ENCODE measurements at places on chromosomes 11 and 22.
A peak's percentile ranks its signal among the peaks of the same experiment; 100 is the strongest.

- no peak for DNase-seq
Observed at GRCh38 chr22:50670513-50670912, 2.1 kb upstream of the SHANK3 start.

DNA sequence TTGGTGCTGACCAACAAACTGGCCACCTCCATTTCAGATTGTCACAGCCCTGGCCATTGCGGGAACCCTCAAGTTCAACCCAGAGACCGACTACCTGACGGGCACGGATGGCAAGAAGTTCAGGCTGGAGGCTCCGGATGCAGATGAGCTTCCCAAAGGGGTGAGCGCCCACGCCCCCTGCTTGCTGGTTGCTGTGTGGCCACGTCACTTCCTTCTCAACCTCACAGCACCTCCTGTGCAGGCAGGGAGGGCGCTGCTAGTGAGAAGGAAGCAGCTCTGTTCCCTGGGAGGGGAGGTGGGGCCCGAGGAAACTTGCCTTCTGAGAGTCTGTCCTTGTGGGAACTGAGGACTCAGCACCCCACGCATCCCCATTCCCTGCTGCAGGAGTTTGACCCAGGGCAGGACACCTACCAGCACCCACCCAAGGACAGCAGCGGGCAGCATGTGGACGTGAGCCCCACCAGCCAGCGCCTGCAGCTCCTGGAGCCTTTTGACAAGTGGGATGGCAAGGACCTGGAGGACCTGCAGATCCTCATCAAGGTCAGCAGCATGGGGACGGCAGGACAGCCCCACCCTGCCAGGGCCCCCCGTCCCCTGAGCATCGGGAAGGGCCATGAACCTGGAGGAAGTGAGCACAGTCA, 19.3 kb downstream of the POLR3H start:
- no peak for DNase-seq

DNA sequence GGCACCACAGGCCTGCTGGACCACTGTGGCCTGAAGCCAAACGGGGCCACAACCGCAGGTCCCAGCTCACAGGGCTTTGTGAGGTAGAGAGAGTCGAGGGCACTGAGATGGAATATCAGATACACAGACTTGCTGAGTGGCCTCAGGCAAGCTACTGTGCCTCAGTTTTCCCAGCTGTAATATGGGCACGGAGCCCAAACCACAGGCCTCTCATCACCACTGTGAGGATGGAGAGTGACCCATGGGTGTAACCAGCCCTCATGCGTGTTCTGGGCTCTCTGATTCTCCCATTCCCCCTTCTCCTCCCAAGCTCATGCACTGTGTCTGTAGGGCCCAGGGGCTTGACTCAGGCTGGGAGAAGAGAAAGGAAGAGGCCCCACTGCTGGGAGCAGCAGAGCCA, 4.2 kb downstream of the UNC93B1 start:
- DNase-seq: no peak

GRCh38 chr11:86395061-86395551, 20.4 kb downstream of the CCDC81 start:
- no peak for DNase-seq

GRCh38 chr11:92453055-92453454, 228.4 kb downstream of the FAT3 start:
- no peak for DNase-seq

DNA sequence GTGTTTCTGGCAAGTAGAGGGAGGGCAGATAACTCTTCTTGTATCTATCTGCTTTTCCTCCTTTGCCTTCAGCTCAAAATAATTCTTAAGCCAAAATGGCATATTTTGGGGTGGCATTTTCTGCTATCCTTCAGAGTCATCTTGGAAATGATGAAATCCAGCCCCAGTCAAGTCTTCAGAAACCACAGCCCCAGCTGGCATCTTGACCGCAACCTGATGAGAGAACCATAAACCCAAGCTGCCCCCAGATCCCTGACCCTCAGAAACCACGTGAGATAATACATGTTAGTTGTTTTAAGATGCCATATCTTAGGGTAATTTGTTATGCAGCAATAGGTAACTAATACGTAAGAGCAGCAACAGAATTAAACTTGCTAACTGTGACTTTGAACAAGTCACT, 15.1 kb upstream of the PAMR1 start:
- DNase-seq: no peak

- DNase-seq: no peak
Observed at GRCh38 chr11:83572581-83573496, 286.7 kb upstream of the CCDC90B start.

DNA sequence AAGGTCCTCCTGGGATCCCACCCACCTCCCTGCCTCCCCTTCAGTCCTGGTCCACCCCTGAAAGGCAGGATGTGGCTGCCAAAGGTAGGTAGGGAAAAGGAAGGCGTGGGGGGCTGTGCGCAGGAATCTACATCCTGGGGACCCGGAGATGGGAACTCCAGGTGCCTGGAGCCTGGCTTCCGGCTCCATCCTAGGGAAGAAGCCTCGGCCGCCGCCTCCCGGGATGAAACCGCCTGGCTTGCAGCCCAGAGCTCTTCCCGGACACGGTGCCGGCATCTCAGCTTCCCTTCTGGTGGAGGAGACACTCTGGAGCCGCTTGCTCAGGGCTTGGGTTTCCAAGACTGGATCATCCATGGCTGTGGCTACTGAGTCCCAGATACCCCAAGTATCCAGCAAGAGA, 33.3 kb upstream of the PDGFB start:
- DNase-seq: peak; percentile 47

- DNase-seq: no peak
Observed at GRCh38 chr11:50187220-50187619, 154.5 kb downstream of the OR4C45 start.

DNA sequence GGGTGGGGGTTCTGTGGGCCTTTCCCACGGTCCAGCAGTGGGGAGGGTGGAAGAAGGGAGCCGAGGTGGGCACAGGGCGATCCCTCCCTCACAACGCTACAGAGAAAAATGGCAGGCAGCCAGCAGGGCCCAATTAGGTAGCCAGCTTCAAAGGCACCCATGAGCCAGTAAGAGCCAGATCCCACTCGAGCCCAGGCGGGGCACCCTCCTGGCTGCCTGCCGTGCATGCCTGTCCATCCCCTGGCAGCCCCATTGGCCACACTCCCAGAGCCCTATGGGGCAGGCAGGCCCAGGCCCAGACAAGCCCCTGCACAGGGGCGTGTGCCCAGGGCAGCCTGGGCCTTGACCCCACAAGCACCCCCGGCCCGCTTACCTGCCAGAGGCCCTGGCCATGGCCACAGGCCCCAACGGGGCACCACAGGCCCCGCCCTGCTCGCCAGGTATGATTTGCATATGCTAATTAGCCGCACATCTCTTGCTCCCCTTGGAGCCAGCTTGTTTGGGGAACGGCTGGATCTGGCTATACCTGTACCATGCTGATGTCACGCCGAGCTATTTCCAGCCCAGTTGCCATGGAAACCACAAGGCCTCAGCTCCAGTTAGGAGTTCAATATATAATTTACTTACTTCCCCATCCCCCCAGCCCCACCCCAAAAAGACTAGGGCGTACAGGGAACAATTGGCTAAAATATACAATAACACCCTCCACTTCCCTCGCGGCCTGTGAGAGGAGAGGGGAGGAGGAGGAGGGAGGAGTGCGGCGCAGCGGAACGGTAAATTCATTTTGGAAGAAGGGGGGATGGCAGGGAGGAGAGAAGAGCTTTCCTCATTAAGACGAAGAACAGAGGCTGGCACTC, 47.5 kb upstream of the TCF20 start:
- peak; percentile 70 for DNase-seq

DNA sequence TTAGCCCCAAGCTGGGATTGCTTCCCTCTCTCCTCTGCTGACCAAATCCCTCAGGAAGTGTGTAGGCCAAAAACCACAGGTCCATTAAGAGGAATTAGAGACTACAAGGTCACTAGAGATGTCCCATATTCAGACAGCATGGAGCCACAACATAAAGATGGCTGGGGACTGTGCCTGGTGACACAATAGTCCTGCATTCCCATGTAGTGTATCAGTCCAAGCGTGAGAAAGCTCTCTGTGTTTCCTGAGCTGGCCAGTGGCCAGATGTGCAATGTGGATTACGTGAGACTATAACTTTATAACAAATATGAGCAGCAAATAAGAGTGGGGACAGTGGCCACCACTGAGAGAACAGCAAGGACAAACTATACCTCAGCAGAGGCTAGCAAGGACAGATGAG, 7.6 kb upstream of the MS4A10 start:
- no peak for DNase-seq

DNA sequence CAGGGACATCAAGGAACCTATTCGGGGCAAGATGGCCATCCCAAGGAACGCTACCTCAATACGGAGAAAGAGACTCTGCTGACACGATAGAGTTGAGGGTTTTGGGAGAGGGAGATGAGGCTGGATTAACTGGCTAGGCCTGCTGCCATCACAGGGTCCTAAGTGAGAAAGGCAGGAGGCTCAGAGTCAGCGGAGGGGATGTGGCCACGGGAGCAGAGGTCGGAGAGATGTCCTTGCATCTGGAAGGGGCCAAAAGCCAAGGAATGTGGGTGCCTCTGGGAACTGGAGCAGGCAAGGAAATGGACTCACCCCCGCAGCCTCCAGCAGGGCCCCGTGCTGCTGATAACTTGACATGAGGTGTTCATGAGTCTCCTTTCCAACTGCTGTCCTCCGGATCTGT, 31.0 kb upstream of the RFPL3 start:
- DNase-seq: no peak

GRCh38 chr22:39098576-39098975, 1.5 kb downstream of the APOBEC3H start:
- DNase-seq: no peak

DNA sequence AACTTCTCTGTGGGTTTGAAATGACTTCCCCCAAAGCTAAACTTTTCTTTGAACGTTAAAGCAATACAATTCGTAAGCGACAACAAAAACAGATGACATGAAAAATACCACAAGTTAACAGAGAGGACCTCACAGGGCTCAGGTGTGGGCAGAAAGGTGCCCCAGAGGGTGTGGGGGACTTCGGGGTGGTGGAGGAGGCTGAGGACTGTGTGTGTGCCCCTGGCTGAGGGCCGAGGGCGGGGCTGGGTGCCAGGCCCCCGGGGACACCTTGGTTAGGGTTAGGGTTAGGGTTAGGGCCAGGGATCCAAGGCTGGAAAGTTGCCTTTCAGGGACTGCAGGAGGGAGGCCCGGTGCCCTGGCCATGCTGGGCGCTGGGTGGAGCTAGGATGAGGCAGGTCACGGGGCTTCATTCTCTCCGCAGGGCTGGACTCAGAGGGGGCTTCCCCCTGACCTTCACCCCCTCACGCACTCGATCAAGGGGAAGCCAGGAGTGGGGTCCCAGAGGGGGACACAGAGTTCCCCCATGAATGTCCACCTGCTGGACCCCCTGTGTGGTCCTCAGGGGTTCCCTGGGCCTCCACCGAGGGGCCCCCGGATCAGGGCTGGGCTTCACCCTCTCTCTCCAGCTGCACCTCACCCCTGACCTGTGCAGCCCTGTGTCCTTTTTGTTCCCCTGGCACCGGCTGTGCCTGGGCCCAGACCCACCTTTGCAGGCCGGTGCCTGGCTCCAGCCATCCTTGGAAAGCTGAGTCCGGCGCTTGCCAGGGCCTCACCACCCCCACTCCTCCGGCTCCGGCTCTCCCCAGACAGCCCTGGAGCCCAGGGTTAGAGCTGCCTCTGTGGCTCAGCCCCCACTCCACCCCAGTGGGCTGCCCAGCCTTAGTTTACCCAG, 7.0 kb downstream of the TNNI2 start:
- DNase-seq: no peak

DNA sequence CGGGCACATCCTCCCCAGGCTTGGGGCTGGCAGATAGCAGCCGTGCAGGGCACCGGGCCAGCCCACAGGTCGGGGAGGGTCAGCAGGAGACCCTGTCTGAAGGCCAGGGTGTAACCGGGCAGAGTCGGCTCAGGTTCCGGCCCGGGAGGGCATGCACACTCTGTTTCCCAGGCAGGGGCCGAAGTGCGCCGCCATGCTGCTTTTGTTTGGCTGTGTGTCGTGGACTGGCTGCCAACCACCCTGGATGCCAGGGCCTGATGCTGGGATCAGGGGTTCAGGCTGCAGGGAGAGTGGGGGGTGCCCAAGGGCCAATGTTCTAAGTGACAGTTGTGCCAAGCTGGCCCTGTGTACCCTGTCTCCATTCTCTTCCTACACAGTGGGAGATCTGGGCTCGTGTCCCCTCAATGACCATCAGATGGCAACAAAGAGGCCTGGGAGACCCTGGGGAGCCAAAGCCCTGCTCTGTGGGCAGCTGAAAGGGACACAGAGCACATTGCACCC, 120.9 kb upstream of the B3GAT1 start:
- no peak for DNase-seq

GRCh38 chr11:8080674-8081590, at the start of gene TUB:
Gene TUB (plus strand): TSS chr11:8081211. CDS start chr11:8081511, 300 bp downstream.
- no peak for DNase-seq
